ENCODE measurements at places on chromosomes 2 and 18.

DNA sequence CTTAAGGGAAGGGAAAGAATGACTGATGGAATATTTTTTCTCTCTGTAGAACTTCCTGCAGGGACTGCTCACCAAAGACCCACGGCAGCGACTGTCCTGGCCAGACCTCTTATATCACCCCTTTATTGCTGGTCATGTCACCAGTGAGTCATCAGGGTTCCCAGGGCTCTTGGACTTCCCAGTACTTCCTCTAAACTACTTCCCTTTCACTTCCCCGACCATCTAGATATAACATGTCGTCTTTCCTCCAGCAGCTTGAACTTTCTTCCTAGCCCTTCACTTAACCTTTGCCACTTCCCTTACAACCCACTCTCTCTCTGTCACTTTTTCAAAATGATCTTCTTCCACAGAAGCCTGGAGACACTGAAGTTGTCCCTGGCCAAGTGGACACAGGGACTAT lies 7.2 kb downstream of the STK36 start:
- DNase-seq, result no peak

DNA sequence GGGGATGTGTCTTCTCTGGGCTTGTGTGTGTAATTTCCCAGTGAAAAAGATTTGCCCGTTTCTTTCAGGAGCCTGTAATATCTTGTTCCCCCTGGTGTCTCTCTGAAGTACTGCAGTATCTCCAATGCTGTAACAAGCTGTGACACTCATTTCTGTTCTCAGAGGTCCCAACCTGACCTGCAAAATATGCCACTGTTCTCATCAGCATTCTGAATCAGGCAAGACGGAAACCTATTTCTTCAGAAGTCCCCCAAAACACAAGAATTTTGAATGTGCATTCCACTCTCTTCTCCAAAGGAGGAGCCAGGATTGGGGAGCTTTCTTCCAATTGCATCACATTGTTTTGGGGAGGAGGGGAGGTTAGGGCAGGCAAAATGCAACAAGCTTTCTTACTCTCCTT lies 77.0 kb upstream of the CNGA3 start:
- DNase-seq, result peak; percentile 71

DNA sequence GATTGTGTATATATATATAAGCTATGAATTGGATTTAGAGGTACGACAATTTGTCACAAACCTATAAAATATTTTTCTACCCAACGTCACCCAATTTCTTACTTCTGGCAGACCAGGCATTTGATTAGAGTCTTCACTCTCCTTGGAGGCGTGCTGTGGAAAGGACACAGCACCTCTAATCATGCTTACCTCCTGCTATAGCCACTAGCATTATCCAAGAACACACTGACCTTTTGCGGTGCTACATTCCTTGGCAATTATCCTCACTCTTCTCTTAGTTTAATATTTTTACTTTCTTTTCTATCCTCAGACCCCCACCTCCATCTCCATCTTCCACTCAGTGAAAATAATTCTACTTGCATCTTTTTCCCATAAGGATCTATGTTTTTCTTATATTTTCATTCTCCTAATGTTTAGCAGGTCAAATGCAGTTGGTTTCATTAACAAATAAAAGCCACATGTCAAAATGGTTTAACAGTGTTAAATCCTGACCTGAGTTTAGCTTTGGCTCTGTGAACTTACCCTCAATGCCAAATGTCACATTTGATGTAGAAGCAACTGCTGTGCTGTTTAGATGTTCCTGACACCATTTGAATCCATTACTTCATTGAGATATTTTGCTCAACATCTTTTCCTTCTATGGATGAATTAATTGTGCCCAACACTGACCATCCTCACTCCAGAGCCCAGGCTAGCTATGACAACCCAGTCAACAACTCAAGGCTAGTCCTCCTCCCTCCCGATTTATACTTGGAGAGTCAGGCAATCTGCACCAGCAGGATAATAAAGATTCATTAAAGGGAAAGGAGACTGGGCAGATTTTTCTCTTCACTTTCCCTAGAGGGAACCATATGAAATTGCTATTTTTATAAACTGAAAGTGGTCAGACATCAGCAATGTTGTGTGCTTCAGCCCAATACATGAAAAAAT lies 240.5 kb downstream of the MREG start:
- DNase-seq, result peak; percentile 55

DNA sequence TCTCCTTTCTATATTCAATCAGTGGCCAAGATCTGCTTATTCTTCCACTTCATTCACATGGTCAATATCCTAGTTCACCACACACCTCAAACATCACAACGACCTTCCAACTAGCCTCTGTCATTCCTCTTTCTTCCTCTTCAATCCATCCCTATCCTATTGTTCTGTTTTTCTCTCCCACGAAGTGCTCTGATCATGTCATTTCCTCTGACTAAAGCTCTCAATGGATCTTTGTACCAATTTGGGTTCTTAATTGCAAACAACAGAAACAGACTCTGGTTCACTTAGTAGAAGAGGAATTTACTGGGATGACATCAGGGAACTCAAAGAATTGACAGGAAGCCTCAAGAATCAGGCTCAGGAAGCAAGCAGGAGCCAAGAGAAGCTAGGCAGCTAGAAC lies 23.5 kb downstream of the WNT10A start:
- no peak for DNase-seq

GRCh38 chr2:217167531-217167930 lies 307.7 kb upstream of the TNP1 start:
- no peak for DNase-seq

DNA sequence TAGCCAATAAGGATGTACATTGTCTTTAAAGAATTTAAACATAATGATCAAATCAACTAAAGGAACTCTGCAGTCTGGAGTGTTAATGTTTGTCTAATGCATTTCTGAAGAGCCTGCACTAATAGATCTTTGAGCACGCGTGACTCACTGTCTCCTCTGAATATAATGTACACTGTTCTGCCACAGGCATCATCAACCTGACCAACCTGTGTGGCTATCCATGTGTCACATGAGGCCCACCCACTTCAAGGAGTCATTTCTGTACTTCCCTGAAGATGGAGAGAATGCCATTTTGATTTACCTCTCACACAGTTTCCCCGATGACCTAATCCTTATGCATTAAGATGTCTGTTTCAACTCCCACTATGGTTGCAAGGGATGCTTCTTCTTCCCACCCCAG lies 434.0 kb upstream of the SPHKAP start:
- no peak for DNase-seq

DNA sequence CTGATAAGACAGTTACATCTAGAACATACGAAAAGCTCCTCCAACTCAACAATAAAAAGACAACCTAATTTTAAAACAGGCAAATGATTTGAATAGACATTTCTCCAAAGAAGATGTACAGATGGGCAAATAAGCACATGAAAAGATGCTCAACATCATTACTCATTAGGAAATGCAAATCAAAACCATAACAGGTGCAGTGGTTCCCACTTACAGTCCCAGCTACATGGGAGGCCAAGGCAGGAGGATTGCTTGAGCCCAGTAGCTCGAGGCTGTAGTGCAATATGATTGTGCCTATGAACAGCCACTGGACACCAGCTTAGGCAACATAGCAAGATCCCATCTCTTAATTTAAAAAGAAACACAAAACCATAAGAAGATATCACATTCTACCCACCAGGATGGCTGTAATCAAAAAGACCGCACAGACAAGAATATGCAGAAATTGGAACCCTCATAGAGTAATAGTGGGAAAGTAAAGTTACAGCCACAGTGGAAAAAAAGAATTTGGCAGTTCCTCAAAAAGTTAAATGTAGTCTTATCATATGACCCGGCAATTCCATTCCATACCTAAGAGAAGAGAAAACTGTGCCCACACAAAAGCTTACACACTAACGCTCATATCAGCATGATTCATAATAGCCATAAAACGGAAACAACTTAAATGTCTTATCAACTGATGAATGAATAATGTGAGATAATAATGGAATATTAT lies 30.5 kb upstream of the ARMC9 start:
- DNase-seq, result no peak

DNA sequence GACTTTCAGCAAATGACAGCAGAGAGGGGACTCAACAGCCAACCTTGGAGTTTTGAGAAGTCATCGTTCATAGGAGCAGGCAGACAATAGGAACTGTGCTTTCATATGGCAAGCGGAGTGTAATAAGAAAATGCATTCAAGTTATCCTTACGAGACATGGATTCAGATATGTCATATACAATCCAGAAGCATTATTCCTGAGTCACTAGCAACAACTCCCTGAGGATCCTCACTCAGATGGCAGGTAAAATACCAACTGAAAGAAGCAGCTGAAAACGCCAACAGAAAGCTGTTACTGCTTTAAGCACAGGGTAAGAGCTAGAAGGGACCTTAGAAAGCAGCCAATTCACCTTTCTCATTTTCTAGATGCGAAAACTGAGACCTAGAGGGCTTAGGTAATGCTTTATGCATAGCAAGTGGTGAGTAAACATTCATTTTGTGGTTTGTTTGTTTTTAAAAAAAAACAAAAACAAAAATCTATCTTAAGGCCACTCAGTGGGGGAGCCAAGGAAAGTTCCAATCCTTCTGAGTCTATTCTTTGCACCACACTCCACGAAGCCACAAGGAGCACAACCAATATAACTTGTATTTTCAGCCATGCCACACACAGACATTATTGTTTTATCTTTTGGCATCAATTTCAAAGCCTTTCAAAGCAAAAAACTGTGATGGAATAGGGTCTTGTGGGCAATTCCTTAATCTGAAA lies 89.1 kb upstream of the RIOK3 start:
- no peak for DNase-seq

GRCh38 chr2:167334146-167334742 lies 446.0 kb downstream of the XIRP2 start:
- no peak for DNase-seq

DNA sequence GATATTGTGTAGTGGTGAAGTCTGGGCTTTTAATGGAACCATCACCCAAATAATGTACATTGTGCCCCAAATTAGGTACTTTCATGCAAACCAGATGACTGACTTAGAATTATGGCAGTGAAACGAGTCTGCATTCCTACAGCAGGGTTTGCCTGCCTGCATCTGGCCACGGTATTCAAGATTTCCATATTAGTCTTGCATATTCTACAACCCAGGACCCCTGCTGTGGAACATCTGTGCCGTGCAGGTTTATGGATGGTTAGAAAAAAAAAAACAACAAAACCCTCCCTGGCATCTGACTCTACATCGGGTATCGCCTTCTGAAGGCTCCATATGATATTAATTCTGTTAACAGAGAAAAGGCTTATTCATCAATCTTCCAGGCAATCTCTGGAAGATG lies 394.8 kb downstream of the DCDC2C start:
- no peak for DNase-seq
